ENCODE measurements at places on chromosomes 2 and 18. TPM values are rescaled to one million over a fixed set of nuclear protein-coding genes. Genes with fewer than 3 reads are reported as not detected.

- no peaks in the 10 kb centered on the region for H3K36me3 ChIP-seq
- no peaks in the 10 kb centered on the region for H3K27me3 ChIP-seq
- DNase-seq: peak; percentile 68
- no peak overlapping the region for H3K27ac ChIP-seq
- H3K4me1 ChIP-seq: no peaks in the 10 kb centered on the region
Observed at GRCh38 chr2:226892729-226893128, 56.9 kb downstream of the RHBDD1 start.

GRCh38 chr18:49162226-49162864 is 211.6 kb upstream of the SMAD7 start:
- H3K4me1 ChIP-seq: peaks cover 10% of the 10 kb centered on the region
- no peaks in the 10 kb centered on the region for H3K27me3 ChIP-seq
- no peak overlapping the region for H3K4me3 ChIP-seq
- peak; percentile 7 for DNase-seq

GRCh38 chr2:172109988-172110811 is 7.5 kb upstream of the DLX2 start:
- H3K27me3 ChIP-seq: peaks cover 68% of the 10 kb centered on the region
- H3K4me3 ChIP-seq: no peak overlapping the region
- DNase-seq: no peak
- H3K4me1 ChIP-seq: no peaks in the 10 kb centered on the region

DNA sequence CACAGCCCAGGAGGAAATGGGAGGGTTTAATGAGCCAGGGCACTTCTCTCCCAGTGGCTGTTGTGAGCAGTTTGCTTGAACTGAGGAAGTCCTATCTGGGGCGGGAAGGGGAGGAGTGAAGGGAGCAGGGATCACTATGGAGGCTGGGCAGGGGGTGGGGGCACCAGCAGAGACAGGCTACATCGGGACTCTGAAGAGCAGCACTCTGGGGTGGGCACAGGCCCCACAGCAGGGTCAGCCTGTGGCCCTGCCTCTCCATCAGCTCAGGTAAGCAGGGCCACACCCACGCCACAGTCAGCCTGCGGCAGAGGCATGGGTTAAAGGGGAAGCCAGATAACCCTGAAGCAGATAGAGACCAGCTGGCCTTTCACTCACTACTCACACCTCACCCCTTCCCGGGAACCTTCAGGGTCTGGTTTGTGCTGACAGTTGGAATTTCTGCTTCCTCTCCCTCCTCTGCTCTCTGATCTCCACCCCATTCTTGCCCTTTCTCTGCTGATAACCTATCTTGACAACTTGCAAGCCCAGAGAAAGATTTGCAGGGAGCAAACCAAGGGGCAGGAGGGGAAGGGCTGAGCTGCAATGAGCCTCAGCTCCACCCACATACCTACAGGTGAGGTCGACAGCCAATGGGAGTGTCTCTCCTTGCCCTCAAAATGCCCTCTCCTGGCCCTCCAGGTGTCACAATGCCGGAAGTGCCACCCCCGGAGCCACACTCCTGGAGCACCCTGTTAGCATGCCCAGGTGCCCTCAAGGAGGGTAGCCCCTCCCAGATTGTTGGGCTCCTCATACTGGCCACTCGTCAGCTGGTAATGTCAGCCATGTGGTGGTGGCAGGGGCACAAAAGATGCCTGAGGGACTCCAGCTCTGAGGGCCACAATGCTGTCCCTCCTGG is 3.7 kb downstream of the SIGLEC15 start:
- peak overlapping the region; percentile 96 for H3K27ac ChIP-seq
- no peak overlapping the region for H3K4me3 ChIP-seq
- no peaks in the 10 kb centered on the region for H3K27me3 ChIP-seq
- H3K4me1 ChIP-seq: peaks cover 40% of the 10 kb centered on the region

DNA sequence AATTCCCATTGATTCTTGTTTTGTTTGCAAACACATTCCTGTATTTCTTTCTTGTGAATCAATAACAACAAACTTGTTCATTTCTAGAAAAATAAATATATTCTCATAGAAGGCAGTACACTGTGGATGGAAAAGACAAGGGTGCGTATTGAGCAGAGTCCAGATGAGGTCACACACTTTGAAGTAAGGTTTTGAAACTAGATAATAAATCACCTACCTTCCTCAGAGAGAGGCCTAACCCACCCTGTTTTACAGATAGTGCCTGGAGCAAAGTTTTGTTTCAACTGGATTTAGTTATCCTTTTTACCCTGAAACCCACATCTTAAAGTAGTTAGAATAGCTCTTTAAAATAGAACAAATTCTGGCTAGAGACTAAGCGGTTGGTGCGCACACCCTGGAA is 137.1 kb upstream of the PIEZO2 start:
- H3K36me3 ChIP-seq: no peaks in the 10 kb centered on the region
- no peaks in the 10 kb centered on the region for H3K4me1 ChIP-seq
- H3K27ac ChIP-seq: no peak overlapping the region
- H3K4me3 ChIP-seq: no peak overlapping the region

GRCh38 chr2:138272524-138273195 is 228.9 kb upstream of the SPOPL start:
- H3K36me3 ChIP-seq: no peaks in the 10 kb centered on the region
- peaks cover 22% of the 10 kb centered on the region for H3K4me1 ChIP-seq

- no peak overlapping the region for H3K4me3 ChIP-seq
- no peaks in the 10 kb centered on the region for H3K27me3 ChIP-seq
- peaks cover 33% of the 10 kb centered on the region for H3K36me3 ChIP-seq
- peaks cover 3% of the 10 kb centered on the region for H3K4me1 ChIP-seq
- no peak for DNase-seq
- H3K27ac ChIP-seq: peak overlapping the region; percentile 38
Observed at GRCh38 chr2:86214503-86214832, 15.2 kb downstream of the MRPL35 start.

DNA sequence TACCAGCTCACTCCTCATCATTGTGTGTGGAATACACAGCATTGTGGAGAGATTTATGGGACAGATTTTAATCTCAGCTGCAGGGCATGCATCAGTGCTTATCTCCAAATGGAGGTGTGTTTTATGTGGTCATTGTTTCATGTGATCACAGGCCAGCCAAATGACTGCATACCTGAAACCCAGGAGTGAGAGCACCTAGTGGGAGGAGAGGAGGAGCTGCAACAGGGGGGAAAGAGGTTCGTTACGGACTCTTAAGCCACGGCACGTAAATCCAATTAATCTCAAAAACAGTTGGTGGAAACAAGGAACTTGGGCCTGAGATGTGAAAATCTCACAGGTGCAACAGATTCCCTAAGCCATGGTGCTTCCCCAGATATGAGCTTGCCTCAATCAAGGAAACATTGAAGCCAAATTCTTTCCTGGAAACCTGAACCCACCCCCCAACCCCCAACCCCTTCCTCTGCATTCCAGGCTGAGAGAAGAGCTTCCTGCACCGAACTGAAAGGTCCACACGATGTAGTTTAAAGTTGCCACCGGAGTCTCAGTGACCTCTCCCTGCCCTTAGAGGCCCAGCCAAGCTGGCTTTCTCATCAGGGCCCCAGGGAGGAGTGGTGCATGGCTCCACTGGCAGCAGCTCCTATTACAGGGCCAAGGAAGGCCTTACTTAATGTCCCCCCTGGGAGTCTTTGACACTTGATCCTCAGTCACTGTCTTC is 167.4 kb downstream of the C1D start:
- peaks cover 13% of the 10 kb centered on the region for H3K4me1 ChIP-seq
- no peak overlapping the region for H3K27ac ChIP-seq
- H3K4me3 ChIP-seq: no peak overlapping the region
- peak; percentile 14 for DNase-seq
- H3K36me3 ChIP-seq: no peaks in the 10 kb centered on the region
- H3K27me3 ChIP-seq: no peaks in the 10 kb centered on the region

DNA sequence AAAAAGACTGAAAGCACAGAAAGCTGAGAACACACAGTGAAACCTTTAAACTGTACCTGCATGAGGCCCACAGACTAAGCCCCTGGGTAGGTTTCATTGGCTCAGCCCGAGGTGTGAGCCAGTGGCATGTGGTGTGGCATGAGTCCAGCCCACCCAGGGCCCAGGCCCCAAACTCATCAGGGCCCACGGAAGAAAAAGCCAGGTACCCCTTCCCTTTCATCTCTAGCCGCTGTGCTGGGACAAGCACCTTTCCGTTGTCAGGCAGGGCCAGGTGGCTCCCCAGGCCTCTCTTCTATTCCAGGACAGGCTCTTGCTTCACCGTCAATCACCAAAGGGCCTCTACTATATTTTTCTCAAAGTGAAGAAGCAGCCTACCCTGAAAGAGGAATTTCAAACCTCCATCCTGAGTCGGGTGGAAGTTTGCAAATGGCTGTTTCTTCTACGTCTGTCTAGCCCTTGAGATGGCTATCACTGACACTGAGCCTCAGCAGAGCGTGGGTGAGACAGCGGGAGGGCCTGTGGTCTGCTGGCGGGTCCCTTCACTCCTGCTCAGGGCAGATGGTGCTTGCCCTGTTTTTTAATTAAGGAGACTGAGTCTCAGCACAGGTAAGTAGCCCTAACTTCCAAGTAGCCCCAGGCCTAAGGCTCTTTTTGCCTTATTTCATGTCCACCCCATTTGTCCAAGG is 8.6 kb downstream of the DNAJB2 start:
- no peaks in the 10 kb centered on the region for H3K4me1 ChIP-seq
- H3K27ac ChIP-seq: peak overlapping the region; percentile 69
- H3K36me3 ChIP-seq: peaks cover 7% of the 10 kb centered on the region
- H3K4me3 ChIP-seq: no peak overlapping the region

DNA sequence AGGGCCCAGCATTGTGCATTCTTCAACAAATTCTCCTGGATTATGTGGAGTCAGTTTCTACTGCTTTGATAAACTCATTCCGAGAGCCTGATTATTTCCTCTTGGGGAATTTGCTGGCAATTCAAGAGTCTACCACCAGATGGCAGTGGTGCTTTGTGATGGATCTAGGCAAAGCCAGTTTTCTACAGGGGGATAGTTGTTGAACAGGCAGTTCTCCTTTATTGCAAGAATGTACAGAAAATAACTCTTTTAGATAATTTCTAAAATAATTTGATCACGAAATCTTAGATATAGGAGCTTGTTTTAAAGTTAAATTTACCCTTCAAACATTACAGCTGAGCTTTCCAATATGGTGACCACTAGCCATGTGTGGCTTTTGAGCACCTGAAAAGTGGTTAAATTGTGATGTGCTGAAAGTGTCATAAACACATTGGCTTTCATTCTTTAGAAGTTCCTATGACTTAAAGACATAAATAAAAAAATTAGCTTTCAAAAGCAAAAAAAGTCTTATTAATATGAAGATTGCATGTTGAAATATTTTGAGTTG is 66.7 kb upstream of the HAAO start:
- H3K27me3 ChIP-seq: no peaks in the 10 kb centered on the region
- peak; percentile 88 for DNase-seq
- H3K4me1 ChIP-seq: peaks cover 1% of the 10 kb centered on the region
- no peak overlapping the region for H3K27ac ChIP-seq

- peak; percentile 23 for DNase-seq
- H3K4me3 ChIP-seq: no peak overlapping the region
- H3K36me3 ChIP-seq: no peaks in the 10 kb centered on the region
- no peaks in the 10 kb centered on the region for H3K4me1 ChIP-seq
- H3K27ac ChIP-seq: no peak overlapping the region
Observed at GRCh38 chr2:216596980-216597509, 36.2 kb upstream of the IGFBP2 start.

GRCh38 chr2:44952143-44952805 is 10.8 kb downstream of the SIX3 start:
- H3K36me3 ChIP-seq: no peaks in the 10 kb centered on the region
- H3K4me3 ChIP-seq: peak overlapping the region; percentile 27
- no peak overlapping the region for H3K27ac ChIP-seq
- peaks cover 100% of the 10 kb centered on the region for H3K27me3 ChIP-seq
- DNase-seq: peak; percentile 84

DNA sequence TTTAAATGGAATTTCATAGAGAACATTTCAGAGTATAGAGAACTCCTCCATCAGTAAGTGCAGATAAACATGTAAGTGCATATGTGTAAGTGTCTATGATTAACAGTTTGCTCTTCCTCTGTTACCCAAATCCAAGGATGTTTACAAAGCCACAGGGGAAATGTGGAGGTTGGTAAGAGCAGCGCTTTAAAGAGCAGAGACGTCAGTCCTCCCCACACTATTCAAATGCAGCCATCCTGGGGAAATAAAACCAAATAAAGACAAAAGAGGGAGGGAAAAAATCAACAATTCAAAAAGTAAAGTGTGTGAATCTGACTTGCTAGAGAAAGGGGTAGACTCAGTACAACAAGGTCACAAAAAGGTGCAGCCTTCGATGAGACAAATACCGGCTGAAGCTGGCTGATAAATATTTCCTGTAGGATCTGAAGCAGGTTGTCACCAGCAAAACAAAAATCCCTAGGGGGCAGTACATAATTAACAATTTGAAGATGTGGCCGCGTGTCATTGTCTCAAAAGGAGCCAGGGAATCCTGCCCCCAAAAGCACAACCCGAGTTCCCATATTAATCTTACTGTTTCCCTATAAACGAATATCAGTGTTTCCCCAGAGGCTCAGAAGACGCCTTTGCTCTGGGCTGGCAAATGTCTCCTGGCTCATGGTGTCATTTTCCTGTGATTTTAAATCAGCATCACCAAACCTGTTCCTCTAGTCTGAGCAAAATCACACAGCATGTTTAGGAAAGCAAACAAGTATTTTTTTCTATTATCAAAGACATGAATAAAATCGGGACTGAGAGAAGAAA is 216.5 kb downstream of the CDCA7 start:
- H3K36me3 ChIP-seq: no peaks in the 10 kb centered on the region
- no peak overlapping the region for H3K27ac ChIP-seq
- H3K4me3 ChIP-seq: no peak overlapping the region
- H3K27me3 ChIP-seq: no peaks in the 10 kb centered on the region
- peaks cover 5% of the 10 kb centered on the region for H3K4me1 ChIP-seq

DNA sequence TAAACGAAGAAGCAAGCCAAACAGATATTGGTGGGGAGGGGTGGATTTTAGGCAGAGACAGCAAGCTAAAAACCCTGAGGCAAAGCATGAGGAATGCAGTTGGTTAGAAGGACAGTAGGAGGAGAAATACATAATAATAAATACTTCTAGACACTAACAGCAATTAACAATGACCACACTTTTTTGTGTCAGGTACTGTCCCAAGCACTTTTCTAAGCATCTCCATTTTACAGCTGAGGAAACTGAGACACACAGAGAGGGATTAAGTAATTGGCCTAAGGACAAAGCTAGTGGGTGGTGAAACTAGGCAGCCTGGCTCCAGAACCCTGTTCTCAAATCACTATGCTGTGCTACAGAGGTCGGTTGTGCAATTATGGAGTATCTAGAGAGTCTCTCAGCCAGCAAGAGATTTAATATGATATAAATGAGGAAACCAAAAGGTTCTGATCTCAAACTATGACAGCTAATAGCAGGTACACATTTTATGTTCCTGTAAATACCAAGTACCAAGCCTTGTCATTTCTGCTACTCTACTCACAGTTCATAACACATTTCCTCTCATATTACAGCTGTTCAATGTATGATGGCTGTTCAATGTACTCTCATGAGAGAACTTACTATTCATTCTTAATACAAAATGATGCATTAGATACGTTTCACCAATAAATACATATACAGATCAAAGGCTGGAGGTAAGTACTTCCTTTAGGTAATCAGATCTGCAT is 5.3 kb downstream of the MAP4K3 start:
- H3K4me3 ChIP-seq: no peak overlapping the region
- no peaks in the 10 kb centered on the region for H3K36me3 ChIP-seq
- peaks cover 51% of the 10 kb centered on the region for H3K4me1 ChIP-seq
- H3K27ac ChIP-seq: no peak overlapping the region
- no peaks in the 10 kb centered on the region for H3K27me3 ChIP-seq

The NYAP2 gene
- total RNA-seq: not detected

The C1GALT1C1L gene
- not detected for total RNA-seq

The RALB gene
- 26.5 TPM for total RNA-seq

The ERFE gene
- total RNA-seq: 1.5 TPM

The NTSR2 gene
- total RNA-seq: not detected

The SLC14A1 gene
- total RNA-seq: not detected

All from cardiac muscle cell (in vitro differentiated cells and primary cell).